ENCODE measurements at places on chromosomes 2 and 18.

GRCh38 chr2:235746257-235746934 is 252.6 kb downstream of the AGAP1 start:
- no peak for DNase-seq

DNA sequence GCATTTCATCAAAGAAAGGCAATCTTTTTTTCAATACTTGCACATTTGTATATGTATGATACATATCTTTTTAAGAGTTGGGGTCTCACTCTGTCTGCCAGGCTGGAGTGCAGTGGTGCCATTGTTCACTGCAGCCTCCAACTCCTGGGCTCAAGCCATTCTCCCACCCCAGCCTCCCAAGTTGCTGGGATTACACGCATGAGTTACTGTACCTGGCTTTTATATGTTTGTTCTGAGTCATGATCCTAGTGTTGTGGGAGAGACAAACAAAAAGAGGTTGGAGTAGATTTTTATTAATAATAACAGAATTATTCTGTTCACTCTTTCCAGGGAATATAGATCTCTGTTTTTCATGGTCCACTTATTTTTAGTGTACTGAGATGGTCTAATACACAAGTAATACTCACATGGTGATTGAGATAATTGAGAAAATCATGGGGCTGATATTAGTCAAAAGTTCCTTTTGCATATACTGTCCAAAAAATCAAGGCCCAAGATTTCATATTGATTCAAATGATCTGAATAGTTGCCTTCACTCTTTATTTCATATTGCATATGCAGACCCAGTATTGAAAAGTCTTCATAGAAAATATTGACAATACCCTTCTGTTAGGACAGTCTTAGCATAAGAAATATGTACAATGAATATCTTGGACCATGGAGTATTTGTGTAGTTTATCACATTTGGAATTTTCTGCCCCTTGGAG is 138.3 kb downstream of the FMNL2 start:
- DNase-seq = no peak

GRCh38 chr2:218853766-218854165 is 5.8 kb upstream of the WNT6 start:
- no peak for DNase-seq

DNA sequence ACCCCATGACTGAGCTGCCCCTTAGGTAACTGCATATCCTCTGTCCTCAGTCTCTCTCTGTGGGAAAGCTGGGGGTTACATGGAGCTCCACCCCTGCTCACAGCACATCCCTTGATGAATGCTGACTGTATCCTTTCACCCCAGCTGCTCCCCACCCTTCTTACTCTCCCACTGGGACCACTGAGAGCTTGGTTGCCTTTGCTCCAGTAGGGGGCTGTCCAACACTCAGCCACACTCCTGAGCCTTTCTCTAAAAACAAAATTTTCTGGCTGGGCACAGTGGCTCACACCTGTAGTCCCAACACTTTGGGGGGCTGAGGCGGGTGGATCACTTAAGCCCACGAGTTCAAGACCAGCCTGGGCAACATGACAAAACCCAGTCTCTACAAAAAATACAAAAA is 89.2 kb upstream of the MSH2 start:
- DNase-seq = no peak

GRCh38 chr18:44765456-44765855 is 84.8 kb downstream of the SETBP1 start:
- DNase-seq = no peak

DNA sequence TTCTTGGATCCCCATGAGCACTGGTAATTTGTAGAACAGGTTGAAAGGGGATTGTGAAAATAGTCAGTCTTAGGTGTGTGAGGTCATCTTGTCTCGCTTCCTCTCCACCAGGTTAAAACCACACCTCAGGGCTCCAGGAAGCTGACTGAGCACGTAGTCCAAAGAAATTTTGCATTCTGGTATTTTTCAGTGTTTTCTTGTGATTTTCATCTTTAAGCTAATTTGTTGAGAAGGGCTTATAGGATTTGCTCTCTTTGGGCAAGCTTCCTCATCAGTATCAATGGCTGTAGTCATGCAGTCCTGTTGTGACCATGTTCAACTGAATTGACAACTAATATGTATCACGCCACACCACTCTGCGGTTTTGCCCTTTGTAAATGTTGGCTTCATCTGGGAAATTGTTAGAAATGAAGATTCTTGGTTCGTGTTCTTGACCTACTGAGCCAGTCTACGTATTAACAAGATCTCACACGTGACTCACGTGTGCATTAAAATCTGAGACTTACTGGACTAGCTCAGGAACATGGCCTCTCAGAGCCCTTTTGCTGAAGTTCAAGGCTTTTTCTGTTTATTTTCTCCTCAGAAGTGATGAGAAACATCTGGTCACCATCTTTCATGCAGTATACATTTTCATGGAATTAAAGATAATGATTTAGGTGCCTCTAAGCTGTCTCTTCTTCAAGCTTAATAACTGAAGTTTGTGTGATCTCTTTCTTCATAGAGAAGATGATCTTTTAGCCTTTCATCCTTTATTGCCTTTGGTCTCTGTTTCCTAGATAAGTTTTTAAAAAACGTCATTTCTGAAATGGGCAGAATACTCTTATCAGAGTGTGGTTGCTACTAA is 32.8 kb downstream of the FMNL2 start:
- DNase-seq = no peak

- no peak for DNase-seq
Observed at GRCh38 chr2:120814352-120814751, 78.7 kb downstream of the GLI2 start.

GRCh38 chr18:34913837-34914661 is 127.2 kb upstream of the MAPRE2 start:
- DNase-seq = no peak

Data from activated CD8-positive, alpha-beta memory T cell treated with anti-CD3 and anti-CD28 coated beads for 4 hours (primary cell).